ENCODE measurements at places on chromosomes 1 and 21.
A peak's percentile ranks its signal among the peaks of the same experiment; 100 is the strongest.

DNA sequence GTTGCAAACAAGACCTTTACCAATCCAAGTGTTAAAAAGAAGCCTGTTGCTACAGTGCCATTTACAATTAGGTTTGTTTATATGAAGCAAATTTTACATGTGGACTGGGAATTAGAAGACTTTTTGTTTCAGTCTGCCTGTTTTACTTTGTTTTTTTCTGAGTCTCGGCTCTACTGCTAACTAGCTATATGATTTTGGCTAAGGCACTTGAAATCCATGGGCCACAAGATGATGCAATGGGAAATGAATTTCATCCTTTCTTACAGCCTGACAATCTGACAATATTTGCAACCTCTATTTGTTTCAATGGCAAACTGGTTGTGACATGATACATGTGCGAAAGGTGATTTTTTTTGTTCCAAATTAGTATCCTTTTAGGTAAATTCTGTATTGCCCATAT lies 3.7 kb upstream of the PEX11B start:
- DNase-seq = no peak

DNA sequence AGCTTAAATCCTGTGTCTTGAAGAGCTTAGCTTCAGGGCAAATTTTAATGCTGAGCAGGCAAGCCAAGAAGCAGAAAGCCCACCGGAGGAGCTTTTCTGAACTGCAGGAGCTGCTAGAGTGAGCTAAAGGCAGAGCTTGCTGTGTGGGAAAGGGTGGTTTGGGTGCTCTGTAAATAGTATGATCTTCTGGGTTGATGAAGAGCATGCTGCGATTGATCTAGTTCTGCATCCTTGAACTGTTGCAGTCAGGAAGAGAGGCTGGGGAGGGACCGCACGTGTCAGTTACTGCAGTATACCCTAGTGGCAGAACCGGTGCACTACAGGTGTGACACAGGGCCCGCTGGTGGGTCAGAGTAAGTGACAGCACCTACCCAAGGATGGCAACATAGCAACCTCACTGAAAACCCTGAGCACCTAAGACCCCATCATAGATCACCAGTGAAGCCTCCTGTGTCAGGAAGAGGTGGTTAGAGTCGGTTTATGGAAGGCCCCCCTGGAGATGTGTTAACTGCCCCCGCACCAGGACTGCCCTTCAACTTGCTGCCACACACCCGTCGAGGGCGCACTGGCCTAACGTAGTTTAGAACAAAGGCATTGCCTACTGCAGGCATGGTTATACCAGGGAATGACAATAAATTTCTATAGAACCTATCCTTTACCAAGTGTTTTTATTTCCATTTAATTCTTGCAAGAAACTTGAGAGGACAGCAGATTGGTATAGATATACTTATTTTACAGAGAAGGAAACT lies 146.0 kb upstream of the KIAA0040 start:
- peak; percentile 31 for DNase-seq

GRCh38 chr21:43196826-43197225 lies 28.0 kb downstream of the CRYAA start:
- DNase-seq = no peak

GRCh38 chr1:51960262-51960661 lies 30.2 kb downstream of the RAB3B start:
- DNase-seq = no peak

- DNase-seq = no peak
These were observed 49.0 kb downstream of the MAP10 start for GRCh38 chr1:232853994-232854797.

DNA sequence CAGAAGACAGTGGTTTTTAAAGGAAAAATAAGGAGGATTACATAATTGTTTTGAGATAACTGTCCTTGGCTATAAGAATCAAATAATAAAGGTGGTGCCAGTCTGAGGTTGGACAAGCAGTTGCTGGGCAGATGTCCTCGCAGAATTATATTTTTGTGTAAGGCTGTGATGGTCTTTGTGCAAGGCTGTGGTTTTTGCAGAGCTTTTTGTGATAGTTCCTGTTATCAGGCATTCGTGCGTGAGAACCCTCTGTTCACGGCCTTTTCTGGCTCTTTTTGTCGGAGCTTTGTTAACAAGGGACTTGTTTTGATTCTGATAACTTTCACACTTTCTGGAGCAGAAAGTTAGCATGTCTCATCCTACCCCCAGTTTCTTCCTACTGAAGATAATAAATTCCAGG lies 33.4 kb downstream of the SH3BP5L start:
- DNase-seq = no peak

DNA sequence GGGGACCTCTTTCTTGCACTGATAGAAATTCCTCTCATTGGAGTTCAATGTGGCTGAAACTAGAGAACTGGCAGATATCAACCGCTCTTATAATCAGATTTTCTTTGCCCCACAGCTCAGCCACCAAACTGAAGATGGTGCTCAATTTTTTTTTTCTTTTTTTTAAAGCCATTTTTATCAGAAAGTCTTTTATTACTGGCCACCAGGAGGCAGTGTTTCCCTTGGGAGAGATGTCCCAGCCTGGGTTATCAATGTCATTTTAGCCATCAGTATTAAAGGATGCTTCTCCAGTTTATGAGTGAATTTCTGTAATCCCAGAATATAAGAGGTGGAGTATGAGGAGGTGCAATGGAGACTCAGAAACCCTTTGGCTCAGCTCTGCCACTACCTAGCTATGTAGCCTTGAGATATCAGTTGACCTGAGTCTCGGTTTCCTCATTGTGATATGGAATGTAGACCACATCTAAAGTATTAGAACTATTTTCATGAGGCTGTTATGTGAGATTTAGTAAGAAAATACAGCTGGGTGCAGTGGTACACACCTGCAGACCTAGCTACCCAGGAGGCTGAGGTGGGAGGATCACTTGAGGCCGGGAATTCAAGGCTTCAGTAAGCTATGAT lies 27.6 kb downstream of the CD244 start:
- DNase-seq = no peak

GRCh38 chr1:30161953-30162352 lies 561.4 kb downstream of the MATN1 start:
- no peak for DNase-seq

DNA sequence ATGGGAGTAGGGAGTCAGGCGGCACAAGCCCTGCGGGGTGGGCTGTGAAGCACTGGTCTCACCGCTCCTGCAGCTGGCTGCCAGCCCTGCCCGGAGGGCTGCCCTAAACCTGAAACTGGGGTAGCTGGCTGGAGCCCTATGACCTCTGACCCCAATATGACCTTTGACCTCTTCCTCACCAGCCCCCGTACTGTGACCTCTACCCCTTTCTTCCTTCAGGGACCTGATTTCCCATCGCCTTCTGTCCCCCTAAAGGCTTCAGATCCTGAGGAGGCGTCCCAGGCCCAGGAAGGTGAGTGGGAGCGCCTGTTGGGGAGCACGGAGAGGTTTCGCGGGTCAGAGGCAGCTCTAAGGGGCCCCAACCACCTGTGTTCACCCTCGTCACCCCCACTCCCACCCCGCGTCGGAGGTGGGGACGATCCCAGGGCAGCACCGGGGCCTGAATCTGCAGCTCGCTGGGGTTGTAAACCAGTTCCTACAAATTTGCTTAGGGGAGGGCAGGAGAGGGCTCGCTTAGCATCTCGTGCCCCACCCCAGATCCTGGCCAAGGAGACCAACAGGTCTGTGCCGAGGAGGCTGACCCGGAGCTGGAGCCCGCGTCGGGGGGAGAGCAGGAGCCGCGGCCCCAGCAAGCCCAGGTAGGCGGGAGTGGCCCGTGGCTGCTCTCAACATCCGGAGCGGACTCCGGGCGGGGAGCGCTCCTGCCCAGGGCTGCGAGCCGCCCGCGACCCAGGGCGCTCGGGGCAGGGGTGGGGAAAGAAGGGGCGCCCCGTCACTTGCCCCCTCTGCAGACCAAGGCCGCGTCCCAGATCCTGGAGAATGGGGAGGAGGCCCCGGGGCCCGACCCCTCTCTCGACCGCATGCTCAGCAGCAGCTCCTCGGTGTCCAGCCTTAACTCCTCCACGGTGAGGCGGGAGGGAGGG lies 7.3 kb downstream of the SYTL1 start:
- DNase-seq = no peak

DNA sequence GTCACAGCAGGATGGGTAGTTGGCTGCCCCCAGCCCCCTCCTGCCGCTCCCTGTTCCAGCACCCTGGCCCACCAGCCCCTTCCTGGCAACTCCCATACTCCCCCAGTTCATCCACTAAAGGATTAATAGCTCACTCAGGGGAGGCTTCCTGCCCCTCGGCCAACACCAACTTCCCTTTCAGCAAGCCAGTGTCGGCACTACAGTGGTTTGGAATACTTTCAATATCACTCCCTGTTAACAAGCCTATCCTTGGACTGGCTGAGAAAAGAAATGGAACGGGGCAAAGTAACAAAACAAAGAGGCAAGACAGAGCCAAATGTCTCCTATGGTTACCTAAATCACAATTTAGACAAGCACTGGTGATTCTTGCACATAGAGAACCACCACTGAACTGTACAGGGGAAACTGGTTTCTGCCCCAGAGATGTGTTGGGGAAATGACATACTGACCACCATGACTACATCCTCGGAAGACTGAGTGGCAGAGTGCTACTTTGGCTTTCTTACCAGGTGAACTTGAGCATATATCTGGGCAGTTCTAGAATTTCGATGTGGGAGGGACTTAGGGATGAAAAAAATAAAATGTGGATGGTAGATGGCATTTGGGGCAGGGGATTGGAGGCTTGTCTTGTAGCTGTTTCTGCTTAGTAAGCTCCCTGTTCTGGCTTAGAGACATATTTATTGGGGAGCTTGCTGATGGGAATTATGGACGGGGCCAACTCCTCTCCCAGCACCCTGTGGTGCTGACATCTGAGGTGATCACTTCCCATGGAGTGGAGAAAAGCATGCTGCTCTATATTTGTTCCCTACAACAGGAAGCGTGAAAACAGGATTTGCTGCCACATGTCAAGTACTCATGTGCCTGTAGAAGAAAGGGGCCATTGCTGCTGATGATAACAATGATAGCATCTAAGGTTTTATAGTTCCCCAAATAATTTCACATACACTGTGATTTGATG lies 7.1 kb upstream of the CAPN2 start:
- no peak for DNase-seq

DNA sequence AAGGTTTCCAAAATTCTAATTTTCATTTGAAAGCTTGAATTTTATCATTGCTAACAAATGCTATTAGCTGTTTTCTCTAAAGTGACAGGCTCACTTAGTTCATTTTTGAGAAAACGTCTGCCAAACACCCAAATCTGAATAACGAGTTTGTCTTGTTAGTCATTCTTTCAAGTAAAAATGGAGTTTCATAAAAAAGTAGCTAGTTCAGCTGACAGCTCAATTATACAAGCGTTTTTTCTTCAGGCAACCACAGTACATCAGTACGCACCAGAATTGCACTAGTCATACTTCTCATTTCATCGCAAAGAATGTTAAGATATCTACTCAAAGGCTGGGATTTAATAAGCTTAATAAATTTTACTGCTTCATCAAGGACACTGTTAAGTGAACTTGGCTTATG lies 72.3 kb upstream of the SLFNL1 start:
- DNase-seq = no peak

- DNase-seq = no peak
These were observed 19.0 kb downstream of the SLC37A1 start for GRCh38 chr21:42532466-42533181.

- DNase-seq = no peak
These were observed 12.0 kb upstream of the ADORA3 start for GRCh38 chr1:111515291-111516004.

DNA sequence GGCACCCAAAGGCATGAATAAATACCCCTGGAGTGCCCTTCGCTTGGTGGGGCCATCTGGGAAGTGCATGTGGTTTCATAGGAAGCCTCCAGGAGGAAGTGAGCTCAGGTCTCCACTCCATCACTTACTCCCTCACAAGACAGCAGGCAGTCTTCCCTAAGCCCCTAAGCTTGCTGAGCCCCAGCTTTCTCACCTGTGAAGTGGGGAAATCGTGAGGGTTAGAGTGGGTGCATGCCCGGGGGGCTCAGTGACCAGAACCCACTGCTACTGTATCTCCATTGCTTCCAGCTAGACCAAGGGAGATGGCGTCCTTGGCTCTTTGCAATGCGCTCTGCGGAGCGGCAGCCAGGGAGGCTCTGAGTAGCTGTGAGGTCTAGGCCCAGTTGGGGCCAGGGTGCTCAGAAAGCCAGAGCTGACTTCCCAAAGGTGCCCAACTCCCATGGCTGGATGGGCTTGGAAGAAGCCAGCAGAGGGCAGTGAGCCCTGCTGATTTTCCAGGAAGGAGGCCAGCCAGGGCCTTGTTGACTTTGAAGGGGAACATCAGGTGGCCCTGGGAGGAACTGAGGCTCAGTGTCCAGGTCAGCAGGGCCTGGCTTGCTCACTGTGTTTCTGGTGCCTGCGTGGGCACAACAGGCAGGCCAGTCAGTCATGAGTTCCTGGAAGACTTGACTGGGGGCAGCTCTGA lies 27.3 kb downstream of the CDCP2 start:
- no peak for DNase-seq

GRCh38 chr1:238205045-238205662 lies 314.4 kb upstream of the ZP4 start:
- no peak for DNase-seq

GRCh38 chr1:91564888-91565701 lies 64.4 kb downstream of the CDC7 start:
- no peak for DNase-seq

DNA sequence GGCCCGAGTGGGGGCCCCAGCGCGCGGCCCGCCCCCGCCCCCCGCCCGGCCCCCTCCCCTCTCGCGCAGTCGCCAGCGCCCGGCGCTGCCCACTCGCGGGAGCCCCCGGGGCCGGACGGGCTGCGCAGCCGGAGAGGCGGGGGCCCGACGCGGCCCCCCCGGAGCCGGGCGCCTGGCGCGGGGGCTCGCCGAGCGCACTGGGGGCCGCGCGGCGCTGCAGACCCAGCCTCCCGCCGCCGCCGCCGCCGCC lies 146 bp upstream of the ZNF362 start:
- no peak for DNase-seq

GRCh38 chr1:36484099-36484498 lies 1.4 kb upstream of the CSF3R start:
- no peak for DNase-seq

DNA sequence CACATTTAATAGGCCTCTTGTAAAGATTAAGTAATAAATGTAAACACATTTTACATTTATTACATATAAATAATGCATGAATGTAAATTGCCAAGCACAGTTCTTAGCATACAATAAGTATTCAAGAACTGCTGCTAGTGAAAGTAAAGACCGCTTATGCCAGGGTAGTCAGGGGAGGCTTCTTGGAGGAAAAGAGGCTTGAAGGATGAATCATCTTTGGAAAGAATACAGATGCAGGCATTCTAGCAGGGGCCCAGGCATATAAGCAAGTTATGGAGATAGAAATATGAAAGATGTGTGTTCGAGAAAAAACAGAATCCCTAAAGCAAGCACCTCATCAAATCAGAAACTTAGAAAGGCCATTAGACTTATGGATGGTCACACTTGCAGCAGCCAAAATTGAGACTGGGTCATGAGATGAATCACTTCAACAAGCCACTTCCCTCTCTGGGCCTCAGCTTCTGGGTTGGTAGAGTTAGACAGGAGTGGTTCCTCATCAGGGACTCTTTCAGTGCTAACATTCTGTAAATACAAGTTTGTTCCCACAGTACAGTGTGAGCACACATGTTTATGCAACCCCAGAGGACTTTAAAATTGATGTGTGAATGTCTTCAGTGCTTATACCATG lies 79.8 kb upstream of the ROR1 start:
- DNase-seq = no peak

Measured in stimulated activated CD8-positive, alpha-beta memory T cell treated with anti-CD3 and anti-CD28 coated beads, Interleukin-7, amount 100 ng/mL, for 1 hour (primary cell).